Stimulated activated CD4-positive, alpha-beta T cell treated with anti-CD3 and anti-CD28 coated beads, Interleukin-1b, Interleukin-23, amount 100 ng/mL, for 1 hour (primary cell): ENCODE measurements at places on chromosomes 6 and 20.

- DNase-seq = no peak
These were observed 71.5 kb downstream of the EPB41L2 start for GRCh38 chr6:130991422-130992137.

- DNase-seq = no peak
These were observed 24.5 kb downstream of the TSPYL4 start for GRCh38 chr6:116229287-116229913.

GRCh38 chr6:132130626-132131298, 179.6 kb upstream of the CCN2 start:
- no peak for DNase-seq

DNA sequence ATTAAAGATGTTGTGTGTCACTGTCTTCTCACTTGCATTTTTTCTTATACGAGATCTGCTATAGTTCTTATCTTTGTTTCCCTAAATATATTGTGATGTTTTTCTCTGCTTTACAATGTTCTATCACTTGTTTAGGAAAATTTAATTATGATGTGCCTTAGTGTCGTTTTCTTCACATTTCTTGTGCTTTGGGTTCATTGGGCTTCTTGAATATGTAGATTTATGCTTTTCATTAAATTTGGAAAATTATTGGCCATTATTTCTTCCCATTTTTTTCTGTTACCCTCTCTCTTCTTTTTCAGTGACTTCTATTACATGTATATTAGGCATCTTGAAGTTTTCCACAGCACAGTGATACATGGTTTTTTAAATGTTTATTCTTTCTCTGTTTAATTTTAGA, 33.4 kb downstream of the CITED2 start:
- DNase-seq = no peak

DNA sequence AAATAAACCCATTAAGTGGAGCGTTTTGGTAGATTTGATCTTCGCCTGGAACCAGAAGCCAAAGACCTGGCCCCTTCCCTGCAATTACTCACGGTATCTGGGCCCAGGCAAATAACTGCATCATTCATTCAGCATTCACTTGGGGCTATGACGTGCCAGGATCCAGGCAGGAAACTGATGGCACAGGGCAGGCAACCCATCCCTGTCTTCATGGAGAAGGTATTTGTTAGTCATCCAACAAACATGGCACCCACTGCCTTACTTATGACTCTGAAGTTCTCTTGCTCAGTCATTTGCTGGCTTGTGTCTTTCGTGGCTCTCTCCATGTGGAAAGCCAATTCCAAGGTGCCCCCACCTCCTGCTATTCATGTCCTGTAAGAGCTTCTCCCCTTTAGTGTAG, 232.4 kb downstream of the BMP7 start:
- DNase-seq = no peak

- no peak for DNase-seq
These were observed 52.5 kb downstream of the MMUT start for GRCh38 chr6:49410564-49410963.
